WTC11 (cell line): ENCODE measurements at places on chromosomes 1 and 21.

DNA sequence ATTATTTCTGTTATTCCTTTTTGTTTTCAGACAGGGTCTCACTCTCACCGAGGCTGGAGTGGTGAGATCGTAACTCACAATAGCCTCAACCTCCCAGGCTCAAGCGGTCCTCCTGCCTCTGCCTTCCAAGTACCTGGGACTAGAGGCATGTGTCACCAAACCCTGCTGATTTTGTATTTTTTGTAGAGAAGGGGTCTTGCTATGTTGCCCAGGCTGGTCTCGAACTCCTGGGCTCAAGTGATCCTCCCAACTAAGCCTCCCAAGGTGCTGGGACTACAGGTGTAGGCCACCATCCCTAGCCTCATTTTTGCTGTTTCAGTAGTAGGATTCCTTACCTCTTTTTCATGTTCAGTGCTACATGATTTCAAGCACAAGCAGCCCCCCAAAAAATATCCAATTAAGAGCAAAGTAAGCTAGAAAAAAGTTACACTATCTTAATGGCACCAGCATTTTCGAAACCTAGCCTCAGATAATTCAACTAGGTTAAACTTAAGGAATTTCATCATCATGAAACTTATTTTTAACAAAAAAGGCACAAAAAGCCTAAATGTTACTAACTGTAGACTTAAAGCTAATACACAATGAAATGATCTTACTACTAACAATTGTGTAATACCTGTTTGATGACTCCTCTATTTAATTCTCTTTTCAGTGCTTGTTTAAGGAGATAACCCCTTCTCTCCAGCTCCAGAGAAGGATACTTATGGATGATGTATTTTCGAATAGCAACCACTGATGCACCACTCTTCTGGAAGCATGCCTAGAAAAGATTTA, 16.6 kb downstream of the HP1BP3 start:
- H3K27ac ChIP-seq = no peak overlapping the region
- H3K4me3 ChIP-seq = no peak overlapping the region
- peaks cover 84% of the 10 kb centered on the region for H3K36me3 ChIP-seq
- DNase-seq = no peak

DNA sequence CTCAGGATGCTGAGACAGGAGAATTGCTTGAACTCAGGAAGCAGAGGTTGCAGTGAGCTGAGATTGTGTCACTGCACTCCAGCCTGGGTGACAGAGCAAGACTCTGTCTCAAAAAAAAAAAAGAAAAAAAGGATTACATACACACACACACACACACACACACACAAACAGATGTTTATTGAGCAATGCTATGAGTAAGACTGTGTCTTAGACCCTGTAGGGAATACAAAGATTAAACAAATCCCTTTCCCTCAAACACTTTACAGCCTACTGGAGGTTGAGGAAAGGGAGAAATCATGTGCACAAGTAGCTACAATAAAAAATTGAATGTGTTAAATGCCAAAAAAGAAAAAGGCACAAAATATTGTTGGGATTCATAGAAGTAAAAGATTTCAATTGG, 58.1 kb downstream of the RPAP2 start:
- no peaks in the 10 kb centered on the region for H3K4me1 ChIP-seq
- H3K4me3 ChIP-seq = no peak overlapping the region
- H3K27me3 ChIP-seq = no peaks in the 10 kb centered on the region
- no peak overlapping the region for H3K27ac ChIP-seq
- no peak for DNase-seq

DNA sequence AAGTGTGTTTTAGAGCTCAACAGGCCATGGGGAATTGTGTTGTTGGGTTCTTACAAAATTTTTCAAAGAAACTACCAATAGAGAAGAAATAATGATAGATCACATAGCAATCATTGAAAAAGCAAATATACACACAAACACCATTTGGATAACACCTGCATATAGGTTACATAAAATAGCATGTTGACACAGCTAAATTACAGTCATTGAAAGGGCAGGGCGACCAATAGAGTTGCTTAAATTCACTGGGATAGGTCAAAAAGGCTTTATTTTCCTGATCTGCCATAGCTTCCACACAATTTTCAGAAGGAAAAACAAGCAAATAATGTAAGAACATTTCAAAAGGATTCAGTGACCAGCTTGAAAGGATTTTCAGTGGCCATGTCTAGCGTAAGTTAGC, 57.9 kb upstream of the FGGY start:
- no peaks in the 10 kb centered on the region; the same call in 1 of the 2 replicates for H3K27me3 ChIP-seq
- no peak overlapping the region for H3K4me3 ChIP-seq
- no peak overlapping the region for H3K27ac ChIP-seq
- H3K4me1 ChIP-seq = peaks cover 34% of the 10 kb centered on the region

GRCh38 chr1:12356004-12356890, 126.4 kb downstream of the VPS13D start:
- H3K27ac ChIP-seq = no peak overlapping the region
- peaks cover 18% of the 10 kb centered on the region for H3K4me1 ChIP-seq
- DNase-seq = no peak
- H3K36me3 ChIP-seq = peaks cover 25% of the 10 kb centered on the region

GRCh38 chr1:245685111-245685810, 530.5 kb downstream of the KIF26B start:
- no peak overlapping the region for H3K4me3 ChIP-seq
- DNase-seq = no peak
- H3K36me3 ChIP-seq = no peaks in the 10 kb centered on the region
- no peak overlapping the region for H3K27ac ChIP-seq
- H3K27me3 ChIP-seq = peaks cover 21% of the 10 kb centered on the region
- no peaks in the 10 kb centered on the region for H3K4me1 ChIP-seq

DNA sequence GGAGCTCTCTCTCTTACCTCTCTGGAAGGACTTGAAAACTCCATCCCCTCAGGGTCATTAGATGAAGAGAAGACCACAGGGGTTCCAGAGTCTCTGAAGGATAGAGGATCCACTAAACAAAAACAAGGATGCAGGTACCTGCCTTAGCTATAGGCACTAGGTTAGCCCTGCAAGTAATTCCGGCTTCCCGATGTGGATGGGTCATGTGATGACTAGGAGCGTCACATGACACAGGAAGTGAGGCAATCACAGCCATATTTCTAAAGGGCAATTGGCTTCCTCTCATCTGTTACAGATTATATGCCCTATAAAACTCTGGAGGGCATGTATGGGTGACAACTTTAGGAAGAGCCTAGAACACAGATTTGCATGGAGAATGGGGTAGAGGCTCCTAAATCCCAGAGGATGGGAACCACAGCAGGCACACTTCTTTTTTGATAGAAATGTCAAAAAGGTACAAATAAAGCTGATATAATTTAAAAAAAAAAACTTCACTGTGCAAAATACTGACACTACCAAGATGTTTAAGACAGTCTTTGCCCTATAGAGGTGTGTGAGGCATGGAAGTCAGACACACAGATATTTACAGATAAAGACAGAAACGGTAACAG, 14.1 kb downstream of the ENTREP3 start:
- peaks cover under 1% of the 10 kb centered on the region for H3K36me3 ChIP-seq
- peak overlapping the region; percentile 71 for H3K27ac ChIP-seq
- peaks cover 28% of the 10 kb centered on the region for H3K27me3 ChIP-seq
- H3K4me3 ChIP-seq = peak overlapping the region; percentile 78
- peak; percentile 56 for DNase-seq

- H3K27me3 ChIP-seq = no peaks in the 10 kb centered on the region
- no peaks in the 10 kb centered on the region for H3K36me3 ChIP-seq
- H3K27ac ChIP-seq = no peak overlapping the region
- no peak overlapping the region for H3K4me3 ChIP-seq
- H3K4me1 ChIP-seq = no peaks in the 10 kb centered on the region
Observed at GRCh38 chr1:185450917-185451316, 133.9 kb upstream of the IVNS1ABP start.

DNA sequence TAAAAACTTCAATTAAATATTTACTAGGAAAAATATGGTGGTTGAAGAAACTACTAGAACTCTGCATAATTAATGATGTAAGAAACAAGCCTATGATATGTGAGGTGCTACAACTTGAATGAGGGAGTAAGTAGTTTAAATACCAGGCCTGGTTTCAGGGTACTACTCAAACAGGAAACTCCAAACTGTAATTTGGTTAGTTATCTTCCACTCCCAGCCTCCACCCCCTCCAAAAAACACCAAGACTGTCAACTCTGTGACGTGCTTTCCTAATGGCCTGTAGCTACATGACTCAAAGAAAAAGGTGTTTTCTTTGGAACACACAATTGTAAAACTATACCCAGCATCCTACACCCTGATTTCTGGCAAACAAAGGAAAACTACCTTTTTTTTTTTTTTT, 55.9 kb upstream of the RCC1 start:
- no peaks in the 10 kb centered on the region for H3K4me1 ChIP-seq
- no peaks in the 10 kb centered on the region for H3K27me3 ChIP-seq
- no peak overlapping the region for H3K4me3 ChIP-seq
- peak overlapping the region; percentile 85; the same call in 1 of the 2 replicates for H3K27ac ChIP-seq
- DNase-seq = no peak

DNA sequence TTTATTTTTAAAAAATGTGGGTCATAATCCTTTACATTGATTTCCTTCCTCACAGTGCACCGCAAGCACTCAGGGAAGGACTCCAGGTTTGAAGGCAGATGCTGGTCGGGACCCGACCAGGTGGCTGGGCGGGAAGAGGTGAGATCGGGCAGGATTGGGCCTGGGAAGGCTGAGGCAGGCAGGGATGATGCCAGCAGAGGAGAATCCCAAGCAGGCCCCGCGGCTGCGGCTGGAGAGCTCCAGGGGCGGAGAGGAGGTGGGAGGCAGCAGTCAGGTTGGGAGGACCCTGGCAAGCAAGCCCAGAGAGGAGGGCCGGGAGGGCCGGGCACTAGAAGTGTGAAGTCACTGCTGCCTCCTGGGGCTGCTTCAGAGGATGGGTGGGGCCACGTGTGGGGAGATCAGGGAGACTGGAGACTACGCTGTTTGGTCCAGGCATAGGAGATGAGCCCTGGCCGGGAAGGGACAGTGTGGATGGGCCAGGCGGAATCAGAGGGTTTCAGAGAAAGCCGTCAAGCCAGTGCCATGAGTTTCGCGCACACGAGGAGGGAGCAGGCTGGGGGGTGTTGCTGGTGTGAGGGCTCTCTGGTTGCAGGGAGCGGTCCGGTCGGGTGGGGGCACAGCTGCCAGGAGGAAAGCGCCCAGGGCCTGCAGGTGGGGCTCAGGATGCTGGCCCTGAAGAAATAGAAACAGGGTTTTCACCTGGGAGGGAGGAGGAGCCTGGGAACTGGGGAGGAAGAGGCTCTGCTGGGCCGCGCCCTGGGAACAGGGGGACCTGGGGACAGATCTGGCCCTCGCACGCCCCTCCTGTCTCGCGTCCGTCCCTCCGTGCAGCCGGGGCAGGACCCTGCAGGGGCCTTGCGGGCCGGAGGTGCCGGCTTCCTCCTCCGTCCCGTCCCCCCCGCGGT, 888 bp upstream of the COL18A1 start:
- peak; percentile 67 for DNase-seq
- peaks cover 40% of the 10 kb centered on the region for H3K4me1 ChIP-seq
- peaks cover 7% of the 10 kb centered on the region for H3K36me3 ChIP-seq
- H3K27ac ChIP-seq = peak overlapping the region; percentile 78; the same call in 1 of the 2 replicates
